ENCODE measurements at places on chromosomes 7 and 10. TPM values are rescaled to one million over a fixed set of nuclear protein-coding genes. Genes with fewer than 3 reads are reported as not detected.

GRCh38 chr10:122703483-122704448 is 4.1 kb upstream of the C10orf120 start:
- peak; percentile 35 for DNase-seq

- DNase-seq: no peak
Measured at GRCh38 chr10:124603376-124604213, 140.6 kb downstream of the FAM53B start.

DNA sequence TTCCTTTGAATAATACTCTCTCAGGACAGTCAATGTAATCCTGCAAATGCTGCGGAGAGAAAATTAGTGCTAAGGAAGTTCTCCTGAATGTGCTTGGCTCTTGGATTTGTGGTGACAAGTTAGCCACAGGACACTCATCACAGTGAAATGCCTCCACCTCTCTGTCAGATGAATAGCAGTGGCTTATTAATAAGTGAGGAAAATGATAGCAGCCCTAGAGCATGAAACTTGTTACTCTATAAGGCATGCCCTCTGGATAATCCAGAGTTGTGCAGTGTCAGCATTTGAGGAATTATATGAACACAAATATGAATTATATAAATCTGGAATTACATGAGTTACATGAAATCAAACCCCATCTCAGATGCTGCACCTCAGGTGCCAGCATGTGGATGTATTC is 23.5 kb upstream of the TBX20 start:
- DNase-seq: no peak

- no peak for DNase-seq
Measured at GRCh38 chr10:90983914-90984549, 63.1 kb upstream of the ANKRD1 start.

GRCh38 chr10:62092301-62093030 is 176.2 kb downstream of the RTKN2 start:
- no peak for DNase-seq

DNA sequence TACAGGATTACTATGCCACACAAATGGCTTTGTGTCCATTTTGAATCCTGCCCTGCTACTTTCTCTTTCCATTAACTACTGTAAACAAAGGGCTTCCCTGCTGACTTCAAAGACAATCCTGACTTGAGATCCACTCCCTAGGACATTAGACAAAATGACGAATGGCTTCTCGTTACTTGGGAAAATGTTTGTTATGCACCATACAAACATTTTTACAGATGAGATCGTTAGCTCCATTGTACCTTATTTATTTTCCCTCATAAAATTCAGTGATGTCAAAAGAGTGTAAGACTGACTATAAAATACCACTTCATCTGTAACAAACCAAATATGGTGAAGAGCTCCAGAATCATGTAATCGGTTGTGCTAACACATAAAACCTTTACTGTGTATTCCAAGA is 121.8 kb downstream of the CD36 start:
- DNase-seq: no peak

- no peak for DNase-seq
Measured at GRCh38 chr10:44325157-44325556, 59.7 kb downstream of the CXCL12 start.

DNA sequence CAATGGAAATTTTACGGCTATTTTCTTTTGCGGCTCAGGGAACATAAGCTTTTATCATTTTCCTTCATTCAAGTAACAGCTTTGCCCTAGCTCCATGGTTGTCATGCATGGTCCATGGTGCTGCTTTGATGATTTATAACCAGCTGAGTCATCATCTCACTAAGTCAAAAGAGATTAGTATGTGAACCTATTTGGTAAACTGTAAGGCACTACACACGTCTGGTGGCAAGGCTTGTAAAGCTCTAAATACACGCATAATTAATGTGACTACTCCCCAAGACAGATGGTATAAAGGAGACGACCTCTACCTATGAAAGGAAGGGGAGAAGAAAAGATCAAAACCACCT is 340.2 kb downstream of the KCNMA1 start:
- no peak for DNase-seq

DNA sequence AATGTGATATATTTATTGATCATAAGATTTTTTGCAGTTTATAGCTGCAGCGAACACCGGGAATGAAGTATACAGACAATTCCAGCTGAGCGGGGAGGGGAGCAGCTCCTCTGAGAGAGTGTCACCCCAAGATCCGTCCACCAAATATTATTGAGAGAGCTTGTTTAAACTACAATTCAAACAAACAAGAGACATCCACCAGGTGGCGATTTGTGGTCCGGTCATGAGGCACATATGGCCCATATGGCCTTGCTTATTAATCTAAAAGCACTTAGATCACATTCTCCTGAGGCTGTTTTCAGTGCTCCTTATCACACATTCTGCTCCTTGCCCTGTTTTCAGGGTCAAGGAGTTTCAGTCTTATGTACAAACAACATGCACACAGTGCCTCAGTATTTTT is 83.1 kb downstream of the THSD7A start:
- DNase-seq: no peak

LIPK gene
- not detected for total RNA-seq

CELF2 gene
- total RNA-seq: 121 TPM

NPY4R gene
- total RNA-seq: not detected

TMEM270 gene
- not detected for total RNA-seq

SOSTDC1 gene
- not detected for total RNA-seq

ANKRD22 gene
- not detected for total RNA-seq
